HCEC 1CT (cell line): ENCODE measurements at places on chromosomes 12 and 14.

- DNase-seq: no peak
Observed at GRCh38 chr12:89877136-89877535, 168.5 kb upstream of the ATP2B1 start.

GRCh38 chr12:110182281-110182680 is 58.1 kb downstream of the IFT81 start:
- no peak for DNase-seq

GRCh38 chr14:33755358-33755757 is 195.5 kb downstream of the EGLN3 start:
- DNase-seq: no peak

- DNase-seq: no peak
Observed at GRCh38 chr12:98939350-98939749, 294.3 kb downstream of the APAF1 start.

DNA sequence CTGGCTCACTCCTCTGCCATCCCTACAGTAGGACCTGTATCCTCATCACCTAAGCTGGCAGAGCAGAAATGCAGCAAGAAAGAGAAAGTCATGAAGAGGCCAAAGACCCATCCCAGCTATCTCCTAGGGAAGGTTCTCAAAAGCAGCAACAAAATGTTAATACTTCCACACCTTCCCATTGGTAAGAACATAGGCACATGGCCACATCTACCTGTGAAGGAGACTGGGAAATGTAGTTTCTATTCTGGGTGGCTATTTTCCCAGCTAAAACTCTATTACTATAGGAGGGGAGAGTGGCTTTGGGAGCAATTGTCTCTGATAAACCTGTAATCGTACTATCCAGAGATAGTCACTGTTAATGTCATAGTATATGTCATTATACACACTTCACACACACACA is 13.7 kb upstream of the EIF2B2 start:
- DNase-seq: no peak

GRCh38 chr12:121893961-121894460 is 5.4 kb downstream of the PSMD9 start:
- DNase-seq: peak; percentile 63

DNA sequence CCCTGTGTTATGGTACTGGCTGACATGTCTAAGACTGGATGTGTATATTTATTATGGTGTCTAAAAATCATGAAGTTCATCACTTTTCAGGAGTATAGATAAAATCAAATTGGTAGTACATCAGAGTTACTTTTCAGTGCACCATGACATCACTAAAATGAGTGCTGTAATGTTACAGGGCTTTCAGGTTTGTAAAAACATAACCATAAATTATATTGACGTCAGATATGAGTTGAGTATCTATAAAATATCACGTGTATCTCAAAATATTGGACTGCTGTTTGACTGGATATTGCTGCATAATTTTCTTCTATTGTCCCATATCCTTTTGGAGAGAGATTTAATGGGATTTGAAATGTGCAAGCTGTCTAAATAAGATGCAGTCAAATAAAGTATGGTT is 22.0 kb downstream of the NAA30 start:
- DNase-seq: no peak

DNA sequence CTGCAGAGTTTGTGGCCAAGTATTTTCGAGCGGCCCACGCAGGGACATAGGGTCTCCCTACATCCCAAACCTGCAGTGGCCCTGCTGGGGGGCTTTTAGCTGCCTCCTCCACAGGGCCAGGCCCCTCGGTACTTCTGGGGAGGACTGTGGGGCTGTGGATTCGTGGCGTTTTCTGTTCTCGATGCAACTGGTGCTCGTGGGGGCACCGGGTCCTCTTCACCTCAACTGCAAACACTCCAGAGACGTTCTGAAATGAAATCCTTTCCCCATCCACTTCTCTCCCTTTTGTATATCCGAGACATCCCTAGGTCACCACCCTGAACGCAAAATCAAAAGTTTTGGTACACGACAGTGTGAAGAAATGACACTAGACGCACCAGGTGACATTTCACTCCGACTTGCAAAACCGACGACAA is 2.3 kb downstream of the RFX4 start:
- no peak for DNase-seq

DNA sequence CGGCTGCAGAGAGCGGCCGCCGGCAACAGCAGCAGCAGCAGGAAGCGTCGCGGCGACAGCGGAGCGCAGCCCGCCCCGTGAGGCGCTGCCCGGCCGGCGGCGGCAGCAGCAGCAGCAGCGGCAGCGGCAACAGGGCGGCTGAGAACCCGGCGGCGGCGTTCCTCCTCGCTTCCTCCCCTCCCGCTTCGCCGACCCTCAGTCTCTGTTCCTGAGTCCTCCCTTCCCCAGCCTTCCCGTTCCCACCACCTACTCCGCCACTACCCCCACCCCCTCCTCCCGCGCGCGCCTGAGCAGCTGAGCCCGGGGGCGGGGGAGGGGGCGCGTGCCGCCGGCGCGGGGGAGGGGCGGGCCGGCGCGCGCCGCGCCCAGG is 310 bp downstream of the BICDL1 start:
- DNase-seq: no peak

GRCh38 chr12:79402606-79403005 is 288.2 kb downstream of the PAWR start:
- peak; percentile 68 for DNase-seq

DNA sequence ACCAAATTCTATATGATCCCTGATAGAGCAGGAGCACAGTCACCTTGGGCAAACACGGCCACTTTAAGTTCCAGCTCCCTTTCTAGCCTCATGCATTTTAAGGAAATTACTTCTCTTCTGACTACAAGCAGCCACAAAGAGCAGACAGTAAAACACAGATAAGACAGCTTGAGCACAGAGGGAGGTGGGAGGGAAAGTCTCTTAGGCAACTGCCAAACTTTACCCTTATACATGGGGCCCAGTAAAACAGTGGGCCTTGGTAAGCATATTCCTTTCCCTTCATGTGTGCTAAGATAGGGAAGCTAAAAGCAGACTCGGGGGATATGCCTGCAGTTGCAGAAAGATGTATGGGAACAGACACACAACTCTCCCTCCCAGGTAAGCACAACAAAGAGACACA is 235.9 kb downstream of the CPNE8 start:
- DNase-seq: no peak

DNA sequence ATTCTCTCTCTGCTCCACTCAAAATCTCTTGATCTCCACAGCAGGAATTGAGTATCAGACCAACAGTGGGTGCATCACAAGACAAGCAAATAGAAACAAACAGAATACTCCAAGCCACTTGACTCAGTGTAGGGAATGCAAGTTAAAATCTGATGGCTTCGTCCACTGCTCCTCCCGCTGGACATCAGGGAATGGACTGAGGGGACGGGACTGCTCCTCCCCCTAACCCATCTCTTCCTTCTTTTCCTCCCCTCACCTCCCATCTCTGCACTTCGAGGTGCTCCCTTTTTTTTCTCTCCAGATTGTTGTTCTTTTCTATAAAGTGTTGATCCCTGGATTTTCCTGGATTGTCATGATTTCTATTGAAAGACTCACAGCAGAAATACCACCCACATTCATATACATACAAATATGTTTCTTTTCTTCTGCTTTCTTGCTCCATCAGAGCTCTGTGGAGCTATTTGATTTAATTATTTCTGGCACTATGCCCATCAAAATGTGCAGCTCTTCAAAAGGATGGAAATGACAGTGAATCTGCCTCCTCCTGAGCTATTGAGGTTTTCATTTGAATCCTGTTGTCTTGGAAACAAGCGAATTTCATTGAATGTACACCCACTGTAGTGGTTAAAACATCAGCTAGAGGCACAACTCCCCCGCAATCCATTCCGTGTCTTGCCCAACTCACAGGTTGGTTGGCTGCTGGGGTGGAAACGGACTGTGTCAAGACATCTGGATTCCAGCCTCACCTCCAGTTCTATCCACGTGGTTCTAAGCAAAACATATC is 199.7 kb downstream of the SPTSSA start:
- no peak for DNase-seq

DNA sequence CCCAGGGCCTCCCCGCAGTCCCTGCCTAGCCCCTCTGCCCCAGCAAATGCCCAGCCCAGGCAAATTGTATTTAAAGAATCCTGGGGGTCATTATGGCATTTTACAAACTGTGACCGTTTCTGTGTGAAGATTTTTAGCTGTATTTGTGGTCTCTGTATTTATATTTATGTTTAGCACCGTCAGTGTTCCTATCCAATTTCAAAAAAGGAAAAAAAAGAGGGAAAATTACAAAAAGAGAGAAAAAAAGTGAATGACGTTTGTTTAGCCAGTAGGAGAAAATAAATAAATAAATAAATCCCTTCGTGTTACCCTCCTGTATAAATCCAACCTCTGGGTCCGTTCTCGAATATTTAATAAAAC is 2.2 kb downstream of the HOXC6 start:
- DNase-seq: no peak

- DNase-seq: no peak
Observed at GRCh38 chr12:124365726-124366430, 71.0 kb downstream of the RFLNA start.

- peak; percentile 88 for DNase-seq
Observed at GRCh38 chr12:12510141-12510540, 52.5 kb downstream of the DUSP16 start.

DNA sequence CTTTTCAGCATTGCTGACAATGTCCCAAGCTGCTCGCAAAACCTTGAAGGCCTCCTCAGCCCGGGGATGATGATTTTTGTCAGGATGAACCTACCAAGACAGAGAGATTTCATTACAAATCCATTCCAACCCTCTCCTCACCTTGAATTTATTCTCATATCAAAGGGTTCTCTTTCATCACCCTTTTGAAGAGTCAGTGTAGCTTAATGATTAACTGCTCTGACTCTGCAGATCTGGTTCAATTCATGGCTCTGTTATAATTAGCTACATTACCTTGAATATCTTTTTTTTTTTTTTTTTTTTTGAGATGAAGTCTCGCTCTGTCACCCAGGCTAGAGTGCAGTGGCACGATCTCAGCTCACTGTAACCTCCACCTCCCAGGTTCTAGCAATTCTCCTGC is 5.6 kb downstream of the ORMDL2 start:
- no peak for DNase-seq

- DNase-seq: no peak
Observed at GRCh38 chr14:71201840-71202239, 294.6 kb downstream of the PCNX1 start.

DNA sequence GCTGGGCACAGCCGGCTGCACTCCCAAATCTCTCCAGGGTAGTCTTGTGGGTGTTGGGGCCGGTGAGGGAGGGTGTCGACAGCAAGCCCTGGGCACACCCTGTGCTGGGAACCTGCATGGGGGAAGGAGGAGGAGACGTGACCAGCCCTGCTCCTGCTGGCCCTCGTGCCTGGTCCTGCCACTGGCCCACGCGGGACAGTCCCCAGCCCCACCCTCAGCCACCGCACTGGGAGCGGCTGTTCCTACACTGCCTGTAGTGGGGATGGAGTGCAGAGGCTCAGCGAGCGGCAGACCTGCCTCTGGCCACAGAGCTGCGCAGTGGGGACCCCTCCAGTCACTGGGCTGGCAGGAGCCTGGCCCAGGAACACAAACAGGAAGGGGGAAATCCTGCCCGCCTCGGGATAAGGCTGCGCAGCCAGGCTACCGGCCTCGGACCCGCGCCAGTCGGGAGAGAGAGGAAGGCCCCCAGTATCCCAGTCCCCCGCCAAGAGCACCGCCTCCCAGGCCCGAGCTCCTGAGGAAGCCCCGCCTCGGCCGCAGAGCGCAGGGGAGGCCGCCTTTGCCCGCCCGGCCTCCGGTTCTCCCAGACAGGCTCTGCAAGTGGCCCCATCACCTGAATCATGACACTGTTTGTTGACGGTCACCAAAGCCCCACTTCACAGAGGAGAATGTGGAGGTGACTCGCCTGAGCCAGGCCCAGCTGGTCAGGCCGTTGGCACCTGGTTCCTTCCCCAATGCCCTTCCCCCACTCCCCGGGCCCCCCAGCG is 10.6 kb downstream of the AHNAK2 start:
- peak; percentile 22 for DNase-seq

DNA sequence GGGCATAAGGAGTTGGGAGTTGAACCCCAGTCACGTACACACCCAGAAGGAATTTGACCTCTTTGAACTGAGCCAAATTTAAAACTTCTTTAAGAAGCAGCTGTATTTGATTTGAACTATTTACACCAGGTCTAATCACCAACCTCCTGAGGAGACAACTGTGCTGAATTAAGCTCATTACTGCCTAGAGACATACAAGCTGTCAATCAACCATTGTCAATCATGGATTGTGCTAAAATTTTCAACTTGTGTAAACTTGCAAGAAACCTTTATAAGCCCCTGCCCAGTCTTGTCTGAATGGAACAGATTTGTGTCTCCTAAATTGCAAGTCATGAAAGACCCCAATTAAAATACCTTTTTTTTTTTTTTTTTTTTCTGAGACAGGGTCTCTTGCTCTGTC is 44.3 kb upstream of the RESF1 start:
- no peak for DNase-seq

- no peak for DNase-seq
Observed at GRCh38 chr12:88314706-88315105, 172.6 kb downstream of the TMTC3 start.

- peak; percentile 47 for DNase-seq
Observed at GRCh38 chr12:111753144-111753881, 13.4 kb upstream of the ALDH2 start.

GRCh38 chr14:76695263-76695920 is 65.9 kb upstream of the VASH1 start:
- DNase-seq: no peak

GRCh38 chr14:74955229-74956026 is at the start of gene PGF:
PGF (minus strand) TSS chr14:74955597; CDS start chr14:74955242, 355 bp downstream.
- DNase-seq: no peak

GRCh38 chr14:94001501-94002396 is 4.6 kb downstream of the CCDC197 start:
- DNase-seq: peak; percentile 64

DNA sequence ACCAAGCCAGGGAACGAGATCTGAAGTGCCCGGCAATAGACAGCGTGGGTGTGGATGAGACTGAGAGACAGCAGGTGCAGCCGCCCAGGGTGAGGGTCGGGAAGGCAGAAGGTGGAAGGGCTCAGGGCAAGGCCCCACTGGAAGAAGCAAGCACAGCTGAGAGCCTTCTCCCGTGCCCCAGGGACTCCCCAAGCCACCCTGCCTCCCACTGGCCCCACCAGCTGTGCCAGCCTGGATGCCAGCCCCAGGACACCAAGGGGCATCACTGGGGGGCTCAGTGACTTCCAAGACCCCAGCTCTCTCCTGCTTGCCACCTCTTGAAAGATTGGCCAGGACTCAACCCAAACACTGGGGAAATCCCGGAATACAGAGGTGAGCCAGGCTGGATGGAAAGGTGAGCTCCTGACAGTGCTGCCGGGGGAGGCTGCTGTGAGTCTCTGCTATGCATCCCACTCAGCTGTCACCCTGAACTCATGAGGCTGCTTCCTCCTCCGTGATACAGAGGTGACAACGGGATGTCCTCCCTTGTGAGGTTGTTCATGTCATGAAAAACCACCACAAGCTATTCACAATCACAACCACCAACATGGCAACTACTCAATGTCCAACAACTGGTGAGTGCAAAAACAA is 13.8 kb downstream of the TESC start:
- no peak for DNase-seq
